ENCODE measurements at places on chromosomes 5 and 9. TPM values are rescaled to one million over a fixed set of nuclear protein-coding genes. Genes with fewer than 3 reads are reported as not detected.

CTNND2 gene
- total RNA-seq: 2.1 TPM

IL7R gene
- total RNA-seq: 0.50 TPM

SCGB3A1 gene
- not detected for total RNA-seq

TMEM250 gene
- total RNA-seq: 31.9 TPM

SCGB3A2 gene
- not detected for total RNA-seq

CREBRF gene
- 13.2 TPM for total RNA-seq

ANKRD31 gene
- 0.10 TPM for total RNA-seq
